ENCODE measurements at places on chromosomes 2 and 18. TPM values are rescaled to one million over a fixed set of nuclear protein-coding genes. Genes with fewer than 3 reads are reported as not detected.

Gene INPP5D
- total RNA-seq: 21.6 TPM

Gene RESP18
- total RNA-seq: not detected

Gene PROKR1
- total RNA-seq: not detected

Gene CCDC93
- total RNA-seq: 5.4 TPM

Gene LRATD1
- total RNA-seq: 8.1 TPM

Gene LOXHD1
- not detected for total RNA-seq

Gene ASXL2
- total RNA-seq: 11.8 TPM

Gene CCBE1
- 9.2 TPM for total RNA-seq

Gene CCDC85A
- total RNA-seq: not detected

Gene SERPINB11
- total RNA-seq: not detected

Gene TEX44
- not detected for total RNA-seq

Gene SPEG
- total RNA-seq: 13.8 TPM

Gene CAVIN2
- 2.9 TPM for total RNA-seq

Gene IGFBP5
- total RNA-seq: 0.08 TPM

Gene MSTN
- total RNA-seq: not detected

Gene TIA1
- total RNA-seq: 23.8 TPM

Gene SPR
- 20.9 TPM for total RNA-seq

Gene ALK
- total RNA-seq: not detected

Gene KYNU
- 1.7 TPM for total RNA-seq

Gene POMC
- not detected for total RNA-seq

Gene LNPK
- total RNA-seq: 13.9 TPM

Gene RAB6C
- not detected for total RNA-seq

Gene SEPTIN2
- total RNA-seq: 204 TPM

Gene SERPINB10
- total RNA-seq: 0.08 TPM

Gene ZNF532
- 44.6 TPM for total RNA-seq

Gene TLX2
- 0.08 TPM for total RNA-seq

Gene KHK
- 1.7 TPM for total RNA-seq

Gene DARS1
- 72.8 TPM for total RNA-seq

Gene MDH1B
- total RNA-seq: not detected

Gene CCDC142
- total RNA-seq: 6.1 TPM

Gene RPIA
- total RNA-seq: 3.6 TPM

Gene FZD7
- total RNA-seq: 6.5 TPM
